ENCODE measurements at places on chromosomes 3 and 15.

DNA sequence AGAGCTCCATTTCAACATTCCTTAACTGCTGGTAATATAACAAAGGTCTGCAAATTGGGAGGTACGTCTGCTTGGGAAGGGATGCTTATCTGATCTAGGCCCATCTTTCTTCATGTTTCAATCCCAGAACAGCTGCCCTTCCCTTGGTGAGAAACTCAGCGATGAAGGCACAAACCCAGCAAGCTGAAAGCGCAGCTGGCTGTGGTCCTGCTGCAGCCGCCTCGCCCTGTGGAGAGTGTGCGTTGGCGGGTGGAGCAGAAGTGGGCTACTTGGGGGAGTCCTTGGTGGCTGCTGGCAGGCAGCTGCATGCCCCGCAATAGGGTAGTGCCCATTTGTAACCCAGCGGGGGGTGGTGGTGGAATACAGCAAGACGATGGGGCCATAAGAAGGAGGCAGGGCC lies 160.6 kb upstream of the WNT5A start:
- DNase-seq, result no peak

GRCh38 chr3:159859836-159860235 lies 128.8 kb upstream of the IL12A start:
- DNase-seq, result no peak

DNA sequence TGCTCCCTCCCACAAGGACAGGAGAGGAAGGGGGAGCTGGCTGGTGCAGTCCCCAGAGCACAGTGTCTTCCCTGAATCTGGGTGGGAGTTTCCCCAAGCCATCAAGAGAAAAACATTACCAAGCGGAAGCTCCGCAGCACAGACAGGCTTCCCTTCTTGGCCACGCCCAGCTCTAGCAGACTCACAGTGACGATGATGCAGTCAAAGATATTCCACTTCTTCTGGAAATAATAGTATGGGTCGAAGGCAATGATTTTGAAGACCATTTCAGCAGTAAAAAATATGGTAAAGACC lies 76.7 kb downstream of the SCN10A start:
- no peak for DNase-seq

DNA sequence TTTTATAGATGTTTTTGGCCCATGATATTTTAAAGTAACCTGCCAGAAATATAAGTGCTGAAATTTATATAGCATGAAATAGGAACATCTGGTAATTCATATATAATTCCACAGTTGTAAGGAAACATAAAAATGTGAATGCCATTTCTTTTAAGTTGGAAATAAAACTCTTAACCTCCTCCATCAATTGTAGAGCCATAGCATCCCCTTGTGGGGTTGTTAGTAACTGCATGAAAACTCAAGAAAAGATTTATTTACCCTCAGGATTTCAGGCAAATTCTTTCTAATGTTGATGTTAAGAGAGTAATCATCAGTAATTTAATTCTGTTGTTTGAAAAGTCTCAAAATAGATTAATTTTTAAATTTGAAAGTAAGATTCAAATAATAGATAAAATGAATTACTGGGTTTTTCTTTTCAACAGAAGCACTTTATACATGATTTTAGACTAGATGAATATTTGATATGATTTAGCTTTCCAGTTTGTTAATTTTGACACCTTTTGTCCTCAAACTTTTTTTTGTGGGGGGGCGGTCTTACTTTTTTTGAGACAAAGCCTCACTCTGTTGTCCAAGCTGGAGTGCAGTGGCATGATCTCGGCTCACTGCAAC lies 74.7 kb downstream of the RASA2 start:
- DNase-seq, result peak; percentile 61

- DNase-seq, result no peak
Measured at GRCh38 chr3:186128158-186128557, 19.3 kb upstream of the ETV5 start.

DNA sequence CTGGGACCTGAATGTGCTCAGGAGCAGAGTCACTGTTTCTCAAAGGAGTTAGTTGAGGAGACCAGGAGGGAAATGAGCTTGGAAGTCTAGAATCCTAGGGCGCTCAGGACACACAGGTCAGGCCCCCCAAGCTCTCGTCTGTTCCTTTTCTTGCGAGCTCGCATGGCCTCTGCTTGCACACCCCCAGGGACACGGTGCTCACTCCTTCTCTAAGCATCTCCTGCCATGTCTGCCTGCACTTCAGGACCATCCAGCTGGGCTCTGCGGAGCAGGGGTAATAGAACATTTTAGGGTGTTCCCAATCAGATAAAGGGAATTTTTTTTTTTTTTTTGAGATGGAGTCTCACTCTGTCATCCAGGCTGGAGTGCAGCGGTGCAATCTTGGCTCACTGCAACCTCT lies 213.2 kb downstream of the XXYLT1 start:
- DNase-seq, result no peak

Data from activated CD4-positive, alpha-beta T cell treated with anti-CD3 and anti-CD28 coated beads for 4 hours (primary cell).